K562 (cell line): ENCODE measurements at places on chromosomes 3 and 15.

DNA sequence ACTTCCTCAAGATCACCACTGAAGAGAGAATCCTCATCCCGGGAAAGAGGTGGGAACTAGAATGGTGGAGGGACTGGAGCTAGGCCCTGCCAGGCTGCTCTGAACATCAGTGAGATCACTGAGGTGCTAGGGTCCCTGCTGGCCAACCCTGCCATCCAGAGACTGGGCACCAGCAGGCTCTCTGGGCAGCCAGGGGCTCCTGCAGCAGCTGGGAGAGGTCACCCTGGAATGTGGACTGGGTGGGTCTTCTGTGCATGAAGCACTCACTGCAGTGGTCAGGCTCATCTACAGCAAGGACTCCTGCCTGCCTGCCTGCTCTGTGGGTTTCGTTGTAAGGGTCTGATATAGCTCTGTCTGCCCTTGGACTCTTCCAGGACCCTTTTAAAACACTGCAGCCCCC is 24.9 kb downstream of the ALS2CL start:
- H3K4me3 ChIP-seq = no peak overlapping the region
- no peaks in the 10 kb centered on the region for H3K4me1 ChIP-seq
- H3K36me3 ChIP-seq = no peaks in the 10 kb centered on the region
- H3K27me3 ChIP-seq = peaks cover 91% of the 10 kb centered on the region
- no peak overlapping the region for H3K27ac ChIP-seq

DNA sequence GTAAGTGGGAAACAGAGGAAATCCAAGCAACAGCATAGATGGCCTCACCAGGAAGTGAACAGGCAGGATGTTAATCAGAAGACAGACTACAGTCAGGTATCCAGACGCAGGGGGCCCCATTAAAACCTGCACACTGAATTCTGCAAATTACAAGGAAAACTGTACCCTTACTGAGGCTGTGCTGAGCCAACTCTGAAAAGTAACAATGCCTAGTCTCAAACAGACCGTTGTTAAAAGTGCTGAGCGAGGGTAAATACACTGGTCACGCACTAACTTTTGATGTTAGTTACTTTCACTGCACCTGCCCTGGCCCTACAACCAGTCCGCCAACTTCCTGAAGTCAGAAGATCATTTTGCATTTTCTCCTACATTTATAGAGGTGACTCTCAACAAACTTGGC is 1.0 kb downstream of the TAMM41 start:
- H3K27ac ChIP-seq = peak overlapping the region; percentile 86
- no peaks in the 10 kb centered on the region for H3K27me3 ChIP-seq
- H3K36me3 ChIP-seq = peaks cover 44% of the 10 kb centered on the region
- H3K4me3 ChIP-seq = peak overlapping the region; percentile 91
- peaks cover 10% of the 10 kb centered on the region; the same call in 2 of the 3 replicates for H3K4me1 ChIP-seq

GRCh38 chr3:149003653-149004305 is 12.4 kb downstream of the GYG1 start:
- H3K36me3 ChIP-seq = peaks cover 13% of the 10 kb centered on the region; the same call in 2 of the 3 replicates
- H3K27me3 ChIP-seq = no peaks in the 10 kb centered on the region
- DNase-seq = no peak
- no peaks in the 10 kb centered on the region for H3K4me1 ChIP-seq
- no peak overlapping the region for H3K4me3 ChIP-seq

- no peaks in the 10 kb centered on the region for H3K27me3 ChIP-seq
- no peak overlapping the region for H3K27ac ChIP-seq
- peak; percentile 32 for DNase-seq
- no peaks in the 10 kb centered on the region; the same call in 1 of the 2 replicates for H3K4me1 ChIP-seq
Measured at GRCh38 chr3:126245811-126246727, 65.7 kb upstream of the ALDH1L1 start.

DNA sequence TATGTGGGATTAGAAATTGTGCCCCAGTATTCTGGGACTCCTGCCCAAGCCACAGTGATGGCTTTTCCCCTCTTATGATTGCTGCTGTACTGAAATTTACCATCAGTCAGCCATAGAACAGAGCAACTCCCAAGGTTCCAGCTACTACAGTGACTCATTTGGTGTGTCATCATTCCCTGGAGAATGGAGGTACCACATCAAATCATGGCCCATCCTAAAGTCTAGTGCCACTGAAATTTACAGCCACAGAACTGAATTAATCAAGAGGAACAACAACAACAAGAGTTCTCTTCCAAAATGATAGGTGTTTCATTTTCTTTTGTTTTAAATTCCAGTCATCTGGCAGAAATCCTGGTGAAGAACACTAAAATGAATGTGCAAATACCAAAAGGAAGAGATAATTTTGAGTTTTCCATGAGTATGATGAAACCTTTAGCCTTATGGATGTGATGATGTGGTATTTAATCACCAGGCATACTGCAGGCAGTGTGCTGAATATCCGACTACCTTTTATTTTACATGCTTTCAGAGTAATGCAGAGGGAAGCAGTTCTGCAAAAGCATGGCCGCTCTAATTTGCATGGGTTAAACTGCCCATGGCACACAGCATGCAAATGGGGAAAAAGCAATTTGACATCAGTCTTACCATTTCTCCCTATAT is 75.6 kb upstream of the SLC2A2 start:
- H3K36me3 ChIP-seq = peaks cover 28% of the 10 kb centered on the region
- H3K4me3 ChIP-seq = no peak overlapping the region
- no peak overlapping the region for H3K27ac ChIP-seq
- H3K4me1 ChIP-seq = no peaks in the 10 kb centered on the region
- DNase-seq = no peak

DNA sequence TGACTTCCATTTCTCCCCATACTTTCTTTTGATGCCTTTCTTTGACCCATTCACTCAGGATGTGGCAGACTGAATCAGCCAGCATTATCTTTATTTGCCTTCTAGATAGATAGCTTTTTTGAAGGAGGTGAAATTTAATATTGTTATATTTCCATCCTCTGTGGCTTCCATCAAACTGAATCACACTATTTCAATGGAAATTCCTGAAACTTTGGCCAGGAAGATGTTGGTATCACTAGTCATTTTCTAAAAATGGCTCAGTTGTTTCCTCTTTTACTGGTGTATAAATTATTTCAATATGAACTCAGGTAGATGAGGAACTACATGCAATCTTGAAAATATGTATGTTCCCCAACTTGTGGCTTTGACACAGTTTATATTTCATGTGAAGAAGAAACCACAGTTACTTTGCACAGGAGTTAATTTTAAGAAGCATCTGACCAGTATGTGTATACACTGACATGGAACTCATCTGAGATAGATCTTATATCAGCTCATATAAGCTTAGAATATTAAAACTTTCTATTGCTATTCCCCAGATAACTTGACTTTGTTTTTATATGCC is 248.3 kb downstream of the CGGBP1 start:
- peaks cover 19% of the 10 kb centered on the region; the same call in 2 of the 3 replicates for H3K36me3 ChIP-seq
- H3K27ac ChIP-seq = no peak overlapping the region
- H3K4me1 ChIP-seq = no peaks in the 10 kb centered on the region
- no peak for DNase-seq
- no peaks in the 10 kb centered on the region for H3K27me3 ChIP-seq

GRCh38 chr3:158103081-158103886 is 2.9 kb downstream of the SHOX2 start:
- no peak overlapping the region for H3K4me3 ChIP-seq
- DNase-seq = no peak
- peaks cover 37% of the 10 kb centered on the region for H3K36me3 ChIP-seq
- H3K27me3 ChIP-seq = no peaks in the 10 kb centered on the region
- peaks cover 4% of the 10 kb centered on the region; the same call in 2 of the 3 replicates for H3K4me1 ChIP-seq

- no peak overlapping the region for H3K27ac ChIP-seq
- H3K27me3 ChIP-seq = peaks cover 3% of the 10 kb centered on the region; the same call in 1 of the 2 replicates
- DNase-seq = no peak
Measured at GRCh38 chr3:184749168-184749744, 37.4 kb upstream of the MAGEF1 start.

DNA sequence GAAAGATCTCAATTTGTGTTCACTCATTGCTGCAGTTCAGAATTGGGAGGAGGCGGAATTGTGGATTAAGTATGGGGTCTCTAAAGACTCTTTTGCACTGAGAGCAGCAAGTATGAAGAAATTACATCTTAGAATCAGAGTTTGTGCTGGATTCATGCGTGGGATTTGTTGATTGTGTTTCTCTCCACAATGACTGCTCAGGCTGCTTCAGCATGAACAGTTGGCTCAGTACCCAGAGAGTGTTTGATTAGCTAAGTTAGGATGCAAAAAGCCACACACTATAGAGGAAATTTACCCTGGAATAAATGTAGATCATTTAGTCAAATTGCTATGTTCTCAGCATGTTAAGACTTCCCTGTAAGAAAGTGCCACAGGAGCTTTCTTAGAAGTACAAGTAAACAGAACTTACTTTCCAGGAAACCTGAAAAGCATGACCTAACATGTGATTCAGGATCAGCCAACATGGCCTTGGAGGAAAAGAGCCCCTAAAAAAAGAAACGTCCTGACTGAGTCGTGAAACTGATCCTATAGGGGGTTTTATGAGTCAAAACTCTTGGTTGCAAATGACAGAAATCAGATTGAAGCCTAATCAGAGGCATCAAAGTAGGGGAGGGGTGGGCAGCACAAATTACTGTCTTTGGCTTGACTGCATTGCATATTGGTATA is 32.6 kb downstream of the HHLA2 start:
- DNase-seq = no peak
- H3K4me1 ChIP-seq = no peaks in the 10 kb centered on the region; the same call in none of the 3 replicates
- no peaks in the 10 kb centered on the region for H3K27me3 ChIP-seq
- no peak overlapping the region for H3K27ac ChIP-seq

- no peaks in the 10 kb centered on the region for H3K36me3 ChIP-seq
- H3K27ac ChIP-seq = peak overlapping the region; percentile 80
- peaks cover 17% of the 10 kb centered on the region for H3K4me1 ChIP-seq
- peak; percentile 69 for DNase-seq
- H3K27me3 ChIP-seq = no peaks in the 10 kb centered on the region
- no peak overlapping the region for H3K4me3 ChIP-seq
Measured at GRCh38 chr3:186700267-186700666, 16.9 kb upstream of the KNG1 start.

DNA sequence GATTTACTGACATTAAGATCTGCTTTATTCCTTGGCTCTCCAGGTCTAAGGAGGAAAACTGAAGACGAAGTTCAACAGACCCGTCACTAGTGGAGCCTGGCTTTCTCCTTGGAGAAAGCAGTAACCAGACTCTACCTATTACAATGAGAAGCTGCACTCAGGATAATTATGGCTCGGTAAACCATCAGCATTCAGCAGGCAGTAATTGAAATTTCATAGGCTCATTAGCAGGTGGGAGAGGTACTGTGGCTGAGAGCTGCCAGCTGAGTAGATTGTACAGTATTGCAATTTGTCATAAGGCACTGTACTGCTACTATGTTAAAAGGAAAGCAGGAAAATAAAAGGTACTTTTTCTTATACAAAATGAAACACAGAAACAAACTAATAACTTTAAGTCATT is 51.2 kb downstream of the CHAC1 start:
- H3K4me3 ChIP-seq = no peak overlapping the region
- no peaks in the 10 kb centered on the region for H3K27me3 ChIP-seq
- DNase-seq = no peak
- no peaks in the 10 kb centered on the region for H3K4me1 ChIP-seq
- H3K27ac ChIP-seq = no peak overlapping the region

- H3K4me3 ChIP-seq = no peak overlapping the region
- no peak overlapping the region for H3K27ac ChIP-seq
- DNase-seq = no peak
- H3K4me1 ChIP-seq = no peaks in the 10 kb centered on the region
Measured at GRCh38 chr15:47383102-47383501, 334.2 kb upstream of the SEMA6D start.

GRCh38 chr15:52551762-52552161 is 17.1 kb downstream of the ARPP19 start:
- H3K27ac ChIP-seq = no peak overlapping the region
- H3K36me3 ChIP-seq = peaks cover 92% of the 10 kb centered on the region
- no peaks in the 10 kb centered on the region for H3K4me1 ChIP-seq
- no peaks in the 10 kb centered on the region for H3K27me3 ChIP-seq
- no peak for DNase-seq

GRCh38 chr3:15042936-15043335 is 22.2 kb downstream of the MRPS25 start:
- peak overlapping the region; percentile 42; the same call in 1 of the 3 replicates for H3K27ac ChIP-seq
- no peaks in the 10 kb centered on the region for H3K27me3 ChIP-seq
- no peak for DNase-seq
- peaks cover 17% of the 10 kb centered on the region for H3K4me1 ChIP-seq
- H3K4me3 ChIP-seq = no peak overlapping the region
- peaks cover 97% of the 10 kb centered on the region for H3K36me3 ChIP-seq

- H3K36me3 ChIP-seq = no peaks in the 10 kb centered on the region
- no peak for DNase-seq
- H3K27ac ChIP-seq = no peak overlapping the region
Measured at GRCh38 chr3:101829437-101829830, 19.9 kb upstream of the NFKBIZ start.

DNA sequence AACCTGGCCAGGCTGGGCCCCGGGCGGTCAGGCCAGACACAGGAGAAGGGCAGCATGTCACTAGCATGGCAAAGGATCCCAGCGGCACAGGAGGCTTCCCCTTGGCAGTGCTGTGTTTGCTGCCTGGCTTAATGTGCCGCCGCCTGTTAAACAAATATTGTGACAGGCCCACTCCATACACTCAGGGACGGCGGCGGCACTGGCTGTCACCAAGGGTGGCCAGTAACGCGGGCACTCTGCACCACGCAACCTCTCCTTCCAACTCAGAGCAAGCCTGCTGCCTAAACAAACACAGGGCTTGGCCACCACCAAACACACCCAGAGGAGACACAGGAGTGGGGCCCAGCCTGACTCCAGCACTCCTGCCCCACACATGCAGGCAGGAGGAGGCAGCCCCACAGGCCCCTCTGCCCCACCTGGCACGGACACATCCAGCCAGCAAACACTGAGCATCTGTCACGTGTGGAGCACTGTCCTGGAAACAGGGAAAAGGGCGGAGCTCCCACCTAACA is 48.0 kb downstream of the TPRA1 start:
- no peak for DNase-seq
- H3K4me1 ChIP-seq = no peaks in the 10 kb centered on the region
- no peak overlapping the region for H3K27ac ChIP-seq
- no peak overlapping the region for H3K4me3 ChIP-seq
- no peaks in the 10 kb centered on the region for H3K36me3 ChIP-seq

- no peak overlapping the region; the same call in 2 of the 3 replicates for H3K27ac ChIP-seq
- DNase-seq = no peak
- no peak overlapping the region for H3K4me3 ChIP-seq
- peaks cover 63% of the 10 kb centered on the region for H3K36me3 ChIP-seq
- no peaks in the 10 kb centered on the region for H3K4me1 ChIP-seq
Measured at GRCh38 chr3:6512172-6512800, 348.6 kb upstream of the GRM7 start.

- H3K36me3 ChIP-seq = no peaks in the 10 kb centered on the region
- DNase-seq = peak; percentile 66
- no peak overlapping the region for H3K4me3 ChIP-seq
Measured at GRCh38 chr15:64233299-64233698, 70.5 kb upstream of the PPIB start.

DNA sequence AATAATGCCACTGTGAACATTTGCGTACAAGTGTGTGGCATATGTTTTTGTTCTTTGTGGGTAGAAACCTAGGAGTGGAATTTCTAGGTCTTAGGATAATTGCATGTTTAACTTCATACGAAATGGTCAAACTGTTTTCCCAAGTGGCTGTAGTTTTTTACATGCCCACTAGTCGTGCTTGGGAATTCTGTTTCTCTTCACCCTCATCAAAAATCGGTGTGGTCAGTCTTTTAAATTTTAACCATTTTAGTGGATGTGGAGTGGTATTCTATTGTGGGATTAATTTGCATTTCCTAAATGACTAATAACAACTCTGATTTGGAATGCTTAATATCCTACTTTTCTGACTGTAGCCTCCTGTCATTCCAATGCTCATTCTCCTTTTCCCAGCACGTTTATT is 27.6 kb downstream of the ZFAND6 start:
- no peak overlapping the region for H3K27ac ChIP-seq
- DNase-seq = no peak
- no peaks in the 10 kb centered on the region for H3K27me3 ChIP-seq
- H3K4me1 ChIP-seq = peaks cover 6% of the 10 kb centered on the region; the same call in 1 of the 3 replicates
- H3K36me3 ChIP-seq = peaks cover 6% of the 10 kb centered on the region; the same call in 1 of the 3 replicates
